ENCODE measurements at places on chromosomes 2 and 18. TPM values are rescaled to one million over a fixed set of nuclear protein-coding genes. Genes with fewer than 3 reads are reported as not detected.

GRCh38 chr2:11677136-11678055 lies 7.4 kb upstream of the NTSR2 start:
- no peak for DNase-seq

DNA sequence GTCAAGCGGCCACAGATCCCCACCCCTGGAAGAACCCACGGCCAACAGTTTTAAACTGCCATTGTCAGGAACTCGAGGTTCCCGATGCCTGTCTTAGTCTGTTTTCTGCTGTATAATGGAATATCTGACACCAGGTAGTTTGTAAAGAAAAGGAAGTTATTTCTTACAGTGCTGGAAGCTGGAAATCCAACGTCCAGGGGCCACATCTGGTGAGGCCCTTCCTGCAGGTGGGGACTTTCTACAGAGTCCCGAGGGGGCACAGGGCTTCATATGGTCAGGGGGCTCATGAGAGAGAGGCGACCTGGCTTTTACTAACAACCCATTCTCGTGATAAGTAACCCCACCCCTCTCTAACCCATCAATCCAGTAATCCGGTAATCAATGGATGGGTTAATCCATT lies 501.6 kb upstream of the MYT1L start:
- DNase-seq: no peak

DNA sequence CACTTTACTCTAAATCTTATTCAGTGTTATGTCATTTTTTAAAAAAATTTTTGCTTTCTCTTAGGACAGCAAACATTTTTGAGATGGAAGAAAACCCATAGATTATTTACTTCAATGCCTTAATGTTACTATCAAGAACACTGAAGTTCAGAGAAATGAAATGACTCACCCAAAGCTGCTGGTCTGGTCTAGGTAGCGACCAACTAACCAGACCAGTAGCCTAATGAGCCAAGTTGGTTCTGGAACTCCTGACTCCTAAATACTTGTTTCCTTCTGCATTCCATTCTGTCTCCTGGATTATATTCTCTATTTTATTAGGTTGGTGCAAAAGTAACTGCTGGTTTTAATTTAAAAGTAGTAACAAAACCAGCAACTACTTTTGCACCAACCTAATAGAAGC lies 35.4 kb downstream of the SLC8A1 start:
- peak; percentile 53 for DNase-seq

GRCh38 chr2:44550561-44550960 lies 188.8 kb downstream of the CAMKMT start:
- DNase-seq: no peak

DNA sequence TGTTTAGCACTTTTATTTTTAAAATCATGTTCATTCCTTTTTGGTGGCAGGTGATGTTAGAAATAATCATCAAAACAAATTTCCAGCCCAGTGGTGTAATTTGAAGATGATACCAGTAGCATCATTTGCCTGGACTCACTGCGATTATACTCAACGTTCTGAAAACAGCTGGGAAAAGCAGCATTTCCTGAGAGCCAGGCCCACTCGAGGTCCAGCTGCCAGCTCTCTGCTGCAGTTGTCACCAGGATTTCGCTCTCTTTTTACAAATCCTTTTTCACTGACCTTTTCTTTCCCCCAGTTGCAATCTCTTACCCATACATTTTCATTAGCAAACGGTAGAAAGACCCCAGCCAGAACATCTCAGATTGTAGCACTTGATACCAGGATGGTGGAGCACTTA lies 110.6 kb upstream of the LYPD1 start:
- DNase-seq: no peak

- no peak for DNase-seq
These were observed at the start of gene MYL1 for GRCh38 chr2:210315015-210315788. MYL1 (minus strand) TSS chr2:210315174; CDS start chr2:210315042, 132 bp downstream.

DNA sequence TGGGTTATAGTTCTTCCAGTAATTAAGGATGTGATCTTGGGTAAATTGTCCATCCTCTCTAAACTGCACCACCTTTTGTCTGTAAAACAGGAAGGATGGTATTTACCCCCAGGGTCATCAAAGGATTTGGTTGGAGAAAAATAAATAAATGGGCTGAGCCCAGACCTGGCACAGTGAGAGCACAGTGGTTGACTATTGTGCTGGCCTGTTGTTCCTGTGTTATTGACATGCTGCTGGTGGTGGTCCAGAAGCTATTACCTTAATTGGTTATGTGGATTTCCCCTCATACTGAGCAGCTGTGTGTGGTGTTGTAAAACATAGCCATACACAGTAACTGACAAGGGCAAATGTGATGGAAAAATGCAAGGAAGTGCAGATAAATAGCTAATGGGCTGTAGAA lies 746 bp upstream of the IL37 start:
- DNase-seq: no peak

DNA sequence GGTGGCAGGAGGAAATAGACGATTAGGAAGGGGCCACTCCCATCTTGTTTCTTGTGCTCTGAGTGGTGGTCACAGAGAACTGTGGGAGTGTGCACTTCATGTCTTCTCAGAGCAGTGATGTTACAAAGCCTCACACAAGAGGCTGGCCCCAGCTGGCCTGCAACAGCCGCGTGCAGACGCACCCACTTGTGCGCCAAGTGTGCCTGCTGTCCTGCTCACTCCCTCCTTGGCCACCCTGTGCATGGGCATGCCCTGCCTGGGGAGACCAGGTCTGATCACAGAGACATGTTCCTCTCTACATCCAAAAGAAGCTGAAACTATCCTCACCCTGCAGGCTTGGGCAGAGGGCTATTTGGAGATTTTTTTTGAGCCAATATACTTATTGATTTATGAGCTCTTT lies 108.4 kb downstream of the MRO start:
- no peak for DNase-seq

- DNase-seq: peak; percentile 73
These were observed 395.1 kb downstream of the FBXO15 start for GRCh38 chr18:73752546-73752945.

DNA sequence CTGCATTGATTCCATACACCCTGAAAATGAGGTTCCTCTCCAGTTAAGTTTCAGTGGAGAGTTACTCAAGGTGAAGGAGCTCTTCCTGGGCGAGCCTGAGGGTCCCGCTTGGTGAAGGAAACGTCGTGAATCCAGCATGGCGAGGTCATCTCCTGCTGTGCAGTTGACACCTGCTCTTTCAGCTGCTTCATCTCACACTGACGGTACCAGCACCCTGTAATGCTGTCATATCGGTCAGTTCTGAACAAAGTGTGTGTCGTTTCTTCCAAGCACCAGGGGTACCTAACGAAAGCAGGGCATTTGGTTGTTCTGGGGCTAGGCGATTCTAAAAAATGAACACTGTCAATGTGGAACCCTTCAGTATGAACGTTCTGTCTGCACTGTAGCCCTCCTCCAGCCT lies 52.6 kb downstream of the ITGB1BP1 start:
- no peak for DNase-seq

GRCh38 chr18:54766634-54767033 lies 61.6 kb upstream of the RAB27B start:
- DNase-seq: peak; percentile 26

DNA sequence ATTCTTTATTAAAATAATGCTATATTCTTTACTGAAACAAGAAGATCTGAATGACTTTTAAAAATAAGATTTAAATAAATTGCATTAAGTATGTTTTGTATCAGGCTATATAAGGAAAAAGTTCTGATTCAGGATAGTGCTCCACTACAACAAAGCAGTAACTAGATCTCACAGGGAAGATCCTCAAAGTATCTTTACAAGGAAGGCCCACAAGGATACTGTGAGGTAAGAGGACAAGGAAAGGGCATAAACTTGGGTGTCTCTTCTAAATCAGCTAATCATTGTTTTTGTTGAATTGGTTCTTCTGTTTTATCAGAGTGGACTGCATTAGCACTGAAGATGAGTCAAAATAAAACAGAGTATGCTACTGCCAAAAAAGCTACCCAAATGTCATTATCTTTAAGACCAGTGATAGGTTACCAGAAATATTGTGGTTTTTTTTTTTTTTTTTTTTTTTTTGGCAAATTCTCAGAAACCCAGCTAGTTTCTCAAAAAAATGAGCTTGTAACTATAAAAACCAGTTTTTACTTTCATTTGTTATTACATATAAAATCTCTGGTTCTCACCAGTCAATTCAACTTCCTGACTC lies 160.9 kb downstream of the BAZ2B start:
- no peak for DNase-seq

GRCh38 chr18:23752796-23753195 lies 63.5 kb downstream of the LAMA3 start:
- DNase-seq: no peak

GRCh38 chr2:237324837-237325236 lies 89.1 kb downstream of the COL6A3 start:
- peak; percentile 30 for DNase-seq

DNA sequence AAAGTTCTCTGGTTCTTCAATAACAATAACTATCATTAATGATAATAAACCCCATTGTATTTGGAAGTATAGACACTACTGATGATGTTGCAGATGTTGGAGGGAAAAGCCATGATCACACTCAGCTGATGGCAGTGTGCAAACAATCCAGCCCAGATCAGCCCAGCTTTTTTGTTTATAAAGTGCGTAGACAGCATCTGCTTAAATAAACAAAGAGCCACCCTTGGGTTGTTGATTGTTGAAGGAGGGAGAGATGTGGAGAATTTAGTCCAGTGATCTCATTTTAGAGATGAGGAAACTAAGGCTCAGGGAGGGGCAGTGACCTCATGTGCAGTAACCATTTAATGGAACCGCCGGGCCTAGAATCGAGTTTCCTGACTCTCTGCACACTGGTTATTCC lies 56.0 kb upstream of the MEX3C start:
- no peak for DNase-seq

DNA sequence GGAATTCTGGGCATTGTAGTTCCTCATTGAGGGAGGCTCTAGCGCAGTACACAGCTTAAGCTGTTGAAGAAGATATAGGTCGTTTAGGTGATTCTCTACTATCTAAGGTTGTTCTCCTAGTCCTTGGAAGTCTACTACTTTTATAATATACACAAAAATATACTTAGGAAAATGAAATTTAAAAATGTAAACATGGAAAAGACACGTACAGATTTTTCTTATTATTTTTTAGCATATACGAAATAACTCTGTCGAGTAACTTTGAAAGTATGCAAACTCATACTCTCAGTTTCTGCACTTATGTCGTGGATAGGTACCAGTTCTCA lies 272 bp upstream of the FASTKD1 start:
- DNase-seq: no peak

DNA sequence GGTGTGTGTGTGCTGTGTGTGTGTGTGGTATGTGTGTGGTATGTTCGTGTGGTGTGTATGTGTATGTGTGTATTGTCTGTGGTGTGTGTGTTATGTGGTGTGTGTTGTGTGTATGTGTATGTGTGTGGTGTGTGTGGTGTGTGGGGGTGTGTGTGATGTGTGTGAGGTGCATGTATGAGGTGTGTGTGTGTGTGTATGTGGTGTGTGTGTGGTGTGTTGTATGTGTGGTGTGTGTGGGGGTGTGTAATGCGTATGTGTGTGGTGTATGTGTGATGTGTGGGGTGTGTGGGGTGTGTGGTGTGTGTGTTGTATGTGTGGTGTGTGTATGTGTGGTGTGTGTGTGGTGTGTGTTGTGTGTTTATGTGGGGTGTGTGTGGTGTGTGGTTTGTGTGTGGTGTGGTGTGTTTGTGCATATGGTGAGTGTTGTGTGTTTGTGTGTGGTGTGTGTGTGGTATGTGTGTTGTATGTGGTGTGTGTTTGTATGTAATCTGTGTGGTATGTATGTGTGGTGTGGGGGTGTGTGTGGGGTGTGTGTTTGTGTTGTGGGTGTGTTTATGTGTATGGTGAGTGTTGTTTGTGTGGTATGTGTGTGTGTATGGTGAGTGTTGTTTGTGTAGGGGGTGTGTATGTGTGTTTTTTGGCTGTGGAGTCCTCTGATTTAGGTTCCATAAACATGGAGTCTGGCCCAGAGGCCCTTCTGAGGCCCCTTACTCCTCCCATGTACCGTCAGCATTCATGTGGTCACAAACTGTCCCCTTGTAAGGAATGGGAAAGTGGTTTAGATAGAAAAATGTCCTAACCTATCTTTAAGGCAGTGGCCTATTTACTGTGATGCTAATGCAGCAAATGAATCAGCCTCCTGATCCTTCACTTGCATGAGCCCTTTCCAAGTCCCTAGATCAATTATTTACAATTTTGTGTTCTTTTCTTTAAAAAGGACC lies 116.0 kb downstream of the ALPK2 start:
- DNase-seq: no peak

GRCh38 chr2:113117541-113118262 lies 9.7 kb upstream of the IL1RN start:
- peak; percentile 94 for DNase-seq

The AQP12B gene
- total RNA-seq: not detected

The THSD7B gene
- 0.14 TPM for total RNA-seq

The POTEF gene
- 2.3 TPM for total RNA-seq

The SH3RF3 gene
- 7.3 TPM for total RNA-seq

The ITGB6 gene
- total RNA-seq: 7.6 TPM

The GPR75 gene
- total RNA-seq: 5.0 TPM

The CDK5R2 gene
- 1.1 TPM for total RNA-seq

The POTEI gene
- 0.50 TPM for total RNA-seq

The PHOSPHO2 gene
- 3.0 TPM for total RNA-seq

The ALK gene
- 0.16 TPM for total RNA-seq

The IL18RAP gene
- total RNA-seq: not detected

The B4GALT6 gene
- total RNA-seq: 17.7 TPM

The SLC66A2 gene
- 25.3 TPM for total RNA-seq

The OTOS gene
- total RNA-seq: not detected

All from astrocyte (in vitro differentiated cells and primary cell).